ENCODE measurements at places on chromosomes 13 and 19.
A peak's percentile ranks its signal among the peaks of the same experiment; 100 is the strongest.

DNA sequence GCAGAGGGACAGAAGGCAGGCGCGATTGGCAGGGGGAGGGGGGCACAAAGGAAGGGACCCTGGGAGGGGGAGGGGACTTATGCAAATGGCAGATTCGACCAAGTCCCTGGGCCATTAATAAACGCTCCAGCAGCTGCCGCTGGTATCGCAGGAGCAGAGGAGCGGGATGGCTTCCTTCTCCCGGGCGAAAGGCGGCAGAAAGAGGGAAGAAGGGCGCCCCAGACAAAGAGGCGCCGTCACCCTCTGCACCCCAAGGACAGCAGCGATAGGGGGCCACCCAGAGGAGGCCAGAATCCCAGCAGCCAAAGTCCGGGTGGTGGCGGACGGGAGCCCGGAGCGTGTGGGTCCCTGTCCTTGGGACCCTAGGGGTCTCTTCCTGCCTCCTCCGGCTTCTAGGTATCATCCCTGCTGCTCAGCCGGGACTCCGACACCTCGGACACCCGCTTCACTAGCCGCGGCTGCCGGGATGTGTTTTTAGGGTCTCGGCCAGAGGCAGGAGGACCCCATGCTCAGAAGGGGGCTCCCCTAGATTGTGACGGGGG lies 1.9 kb downstream of the PTPRS start:
- no peak for DNase-seq

- DNase-seq, result no peak
These were observed 15.6 kb upstream of the CCNE1 start for GRCh38 chr19:29796173-29796573.

DNA sequence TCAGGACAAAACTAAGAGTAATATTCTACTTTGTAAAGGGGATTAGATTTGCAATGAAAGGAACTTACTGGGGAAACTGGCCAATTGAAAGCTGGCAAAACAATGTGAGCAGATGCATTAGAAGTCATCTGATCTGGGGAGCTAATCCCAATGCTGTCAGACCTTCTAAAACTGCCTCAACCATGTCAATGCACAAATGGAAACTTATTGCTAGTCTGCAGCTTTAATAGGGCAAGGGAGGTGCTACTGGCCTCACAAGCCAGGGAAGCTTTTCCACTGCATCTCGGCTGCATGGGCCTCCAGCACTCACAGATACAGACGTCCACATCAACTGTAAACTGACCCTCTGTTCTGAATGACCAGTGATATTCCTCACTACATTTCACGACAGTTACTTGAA lies 154.2 kb downstream of the LHFPL6 start:
- no peak for DNase-seq

GRCh38 chr19:41339936-41340335 lies 13.8 kb downstream of the TGFB1 start:
- no peak for DNase-seq

DNA sequence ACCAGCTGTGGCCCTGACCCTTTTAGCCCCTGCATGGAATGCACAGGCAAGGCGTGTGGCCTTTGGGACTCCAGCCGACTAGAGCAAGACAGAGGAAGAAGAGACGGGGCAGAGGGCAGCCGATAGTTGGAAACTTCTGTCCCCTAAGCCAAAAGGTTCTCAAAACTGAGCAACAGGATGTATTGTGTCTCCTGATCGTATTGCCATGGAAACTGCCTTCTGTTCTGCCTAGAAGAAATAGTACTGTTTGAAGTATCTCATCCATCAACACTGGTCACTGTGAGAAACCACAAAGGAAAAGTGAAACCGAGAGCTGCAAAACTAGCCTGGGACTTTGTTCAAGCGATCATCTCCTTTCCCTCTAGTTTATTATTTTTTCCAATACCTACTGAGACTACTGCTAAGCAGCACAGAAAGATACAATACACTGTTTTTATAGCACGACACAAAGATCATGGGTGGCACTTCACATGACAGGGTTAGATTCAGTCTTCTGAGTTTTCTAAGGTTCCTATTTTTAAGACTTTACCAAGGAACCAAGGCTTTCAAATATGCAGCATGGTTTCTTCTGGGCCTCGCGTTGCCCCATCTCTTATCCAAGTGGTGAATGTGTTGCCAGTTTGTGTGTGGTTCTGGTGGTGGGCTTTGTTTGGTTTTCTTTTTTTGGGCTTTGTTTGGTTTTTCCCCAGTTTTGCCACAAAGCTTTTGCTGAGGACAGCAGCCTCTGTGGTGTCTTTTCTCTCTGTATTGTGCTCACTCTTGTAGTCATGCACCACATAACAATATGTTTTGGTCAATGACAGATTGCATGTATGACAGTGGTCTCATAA lies 49.3 kb upstream of the GPR183 start:
- DNase-seq, result peak; percentile 94

DNA sequence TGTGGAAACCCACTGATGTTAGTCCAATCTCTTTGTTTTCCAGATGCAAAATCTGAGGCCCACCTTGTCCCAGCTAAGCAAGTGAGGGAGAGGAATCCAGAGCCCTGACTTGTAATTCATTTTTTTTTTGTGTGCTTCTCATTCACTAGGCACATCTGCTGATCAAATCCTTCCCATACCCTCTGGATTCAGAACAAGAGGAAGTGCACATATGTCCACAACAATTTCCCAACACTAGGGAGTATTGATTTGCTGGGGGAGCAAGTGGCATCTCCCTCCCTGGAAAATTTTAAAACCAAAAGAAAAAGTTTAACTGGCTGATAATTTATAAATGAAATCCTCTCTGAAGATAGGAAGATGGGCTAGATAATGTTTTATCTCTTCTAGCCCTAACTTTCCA lies 94.6 kb upstream of the RFC3 start:
- peak; percentile 41 for DNase-seq

DNA sequence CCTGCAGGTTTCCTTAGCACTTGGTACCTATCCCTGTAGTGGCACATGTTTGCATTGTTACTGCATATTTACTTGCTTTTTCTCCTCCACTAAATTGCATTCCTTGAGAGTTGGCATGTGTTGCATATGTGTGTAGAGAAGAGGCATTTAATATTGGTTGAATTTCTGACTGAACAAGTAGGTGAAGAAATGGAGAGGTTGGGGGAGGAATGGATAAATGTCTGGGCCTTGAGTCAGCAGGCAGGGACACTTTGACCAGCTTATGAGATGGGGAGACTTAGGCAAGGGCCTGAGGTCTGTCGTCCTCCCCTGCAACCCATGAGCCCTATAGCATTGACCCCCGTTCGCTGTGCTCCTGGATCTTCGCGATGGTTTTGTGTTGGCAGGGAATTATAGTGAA lies 2.0 kb upstream of the GPR18 start:
- no peak for DNase-seq

DNA sequence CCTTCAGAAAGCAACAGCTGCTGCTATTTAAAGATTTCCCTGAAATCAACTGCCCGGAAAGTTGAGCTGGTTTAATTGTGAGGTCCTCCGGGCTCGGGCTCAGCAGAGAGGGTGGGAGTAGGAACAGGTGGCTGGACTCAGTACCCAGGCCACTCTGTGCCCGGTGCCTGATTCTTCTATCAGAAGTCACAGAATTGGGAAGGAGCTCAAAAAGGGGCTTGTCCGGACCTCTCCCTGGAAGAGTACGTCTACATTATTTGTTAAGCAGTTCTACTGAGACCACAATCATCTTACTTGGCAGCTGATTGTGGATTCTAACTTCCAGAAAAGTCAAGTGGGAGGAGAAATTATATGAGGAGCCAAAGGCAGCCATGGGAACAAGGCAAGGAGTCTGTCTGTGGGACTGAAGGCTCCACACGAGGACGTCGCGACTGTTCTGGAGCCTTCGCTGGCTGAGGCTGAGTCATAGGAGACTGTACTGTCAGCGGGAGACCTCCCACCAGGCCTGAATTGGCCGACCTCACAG lies 91.7 kb upstream of the ANKRD10 start:
- DNase-seq, result no peak

DNA sequence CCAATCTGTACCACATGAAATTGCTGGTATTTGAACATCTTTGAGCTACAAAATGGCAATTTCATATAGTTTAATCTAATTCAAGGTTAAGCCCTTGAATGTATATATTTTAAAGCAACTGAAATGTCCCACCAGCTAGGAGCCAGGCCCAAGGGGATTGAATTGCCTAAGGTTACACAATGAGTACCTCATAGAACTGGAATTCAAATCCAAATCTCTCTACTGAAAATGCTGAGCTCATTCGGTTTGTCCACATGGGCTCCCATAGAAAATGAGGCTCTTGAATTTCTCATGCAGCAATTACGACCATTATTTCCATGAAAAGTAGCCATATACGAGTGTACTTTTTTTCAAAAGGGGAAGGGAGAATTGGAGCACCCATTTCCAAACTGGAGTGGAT lies 31.5 kb upstream of the FNDC3A start:
- DNase-seq, result no peak

- DNase-seq, result peak; percentile 27
These were observed 254.3 kb upstream of the SLITRK1 start for GRCh38 chr13:84136582-84136981.

- DNase-seq, result no peak
These were observed 10.3 kb upstream of the GARRE1 start for GRCh38 chr19:34243876-34244578.

- DNase-seq, result no peak
These were observed 21.1 kb downstream of the LATS2 start for GRCh38 chr13:21040120-21040826.

DNA sequence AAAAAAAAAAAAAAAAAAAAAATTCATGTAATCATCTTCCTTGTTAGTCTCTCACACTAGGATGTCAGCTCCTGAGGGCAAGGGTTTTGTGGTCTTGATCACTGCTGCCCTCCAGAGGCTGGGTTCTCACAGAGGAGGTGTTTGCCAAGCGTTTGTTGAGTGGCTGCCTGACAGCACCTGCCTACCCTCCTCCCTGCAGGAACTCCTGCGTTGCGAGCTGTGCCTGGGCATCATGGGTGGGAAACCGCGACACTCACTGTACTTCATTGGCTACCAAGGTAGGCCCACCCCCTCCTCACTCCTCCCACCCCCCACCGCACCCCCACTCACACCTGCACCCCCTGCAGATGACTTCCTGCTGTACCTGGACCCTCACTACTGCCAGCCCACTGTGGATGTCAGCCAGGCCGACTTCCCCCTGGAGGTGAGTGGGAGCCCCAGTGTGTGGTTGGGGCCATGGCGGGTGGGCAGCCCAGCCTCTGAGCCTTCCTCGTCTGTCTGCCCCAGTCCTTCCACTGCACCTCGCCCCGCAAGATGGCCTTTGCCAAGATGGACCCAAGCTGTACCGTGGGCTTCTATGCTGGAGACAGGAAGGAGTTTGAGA lies 8.1 kb downstream of the ATG4D start:
- DNase-seq, result peak; percentile 94

DNA sequence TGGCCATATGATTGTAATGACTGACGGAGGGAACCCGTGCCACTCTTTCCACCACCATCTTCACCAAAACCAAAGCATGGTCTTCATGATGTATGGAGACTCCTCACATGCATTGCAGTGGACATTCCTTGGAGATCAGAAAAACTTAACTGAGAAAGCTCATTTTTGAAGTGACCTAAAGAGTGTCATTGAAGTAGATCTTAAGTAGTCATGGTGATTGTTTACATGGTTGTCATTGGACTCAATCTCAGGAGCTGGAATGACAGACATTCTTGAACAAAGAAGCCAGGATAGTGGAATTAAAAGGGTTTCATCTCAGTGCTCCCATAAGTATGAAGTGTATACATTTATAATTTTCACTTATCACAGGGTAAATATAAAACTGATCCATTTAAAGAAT lies 236.7 kb upstream of the IPO5 start:
- DNase-seq, result no peak

GRCh38 chr19:7460562-7460966 lies 28.3 kb downstream of the PEX11G start:
- no peak for DNase-seq

DNA sequence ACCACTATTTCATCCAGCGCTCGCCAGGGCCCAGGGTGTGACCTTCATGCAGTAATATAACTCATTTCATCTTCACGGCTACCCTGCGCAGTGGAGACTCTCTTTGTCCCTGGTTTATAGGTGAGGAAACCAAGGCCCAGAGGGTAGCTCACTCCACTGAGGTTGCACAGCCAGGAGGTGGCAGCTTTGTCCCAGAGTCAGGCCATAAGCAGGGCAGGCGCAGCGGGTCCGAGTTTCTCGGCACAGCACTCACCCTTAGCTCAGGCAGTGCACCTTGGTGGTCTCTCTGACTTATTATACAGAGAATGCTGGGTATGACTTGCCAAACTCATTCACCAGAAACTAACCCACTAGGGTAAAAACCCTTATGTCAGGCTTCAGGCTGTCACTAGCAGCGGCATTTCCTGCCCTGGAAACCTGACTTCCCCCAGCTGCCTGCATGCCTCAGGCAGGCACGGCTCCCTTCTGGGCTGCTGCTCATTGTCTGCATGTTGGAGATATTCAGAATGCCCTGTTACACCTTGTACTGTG lies 24.5 kb downstream of the PPP5C start:
- DNase-seq, result no peak

GRCh38 chr13:44303681-44304432 lies 69.8 kb upstream of the SERP2 start:
- no peak for DNase-seq

- no peak for DNase-seq
These were observed 384.5 kb downstream of the IRS2 start for GRCh38 chr13:109401891-109402290.

GRCh38 chr19:29680447-29680846 lies 15.2 kb downstream of the PLEKHF1 start:
- DNase-seq, result no peak

- peak; percentile 22 for DNase-seq
These were observed 112.6 kb downstream of the LIG4 start for GRCh38 chr13:108102771-108103170.

GRCh38 chr19:51119611-51120010 lies 5.1 kb upstream of the SIGLEC9 start:
- no peak for DNase-seq

DNA sequence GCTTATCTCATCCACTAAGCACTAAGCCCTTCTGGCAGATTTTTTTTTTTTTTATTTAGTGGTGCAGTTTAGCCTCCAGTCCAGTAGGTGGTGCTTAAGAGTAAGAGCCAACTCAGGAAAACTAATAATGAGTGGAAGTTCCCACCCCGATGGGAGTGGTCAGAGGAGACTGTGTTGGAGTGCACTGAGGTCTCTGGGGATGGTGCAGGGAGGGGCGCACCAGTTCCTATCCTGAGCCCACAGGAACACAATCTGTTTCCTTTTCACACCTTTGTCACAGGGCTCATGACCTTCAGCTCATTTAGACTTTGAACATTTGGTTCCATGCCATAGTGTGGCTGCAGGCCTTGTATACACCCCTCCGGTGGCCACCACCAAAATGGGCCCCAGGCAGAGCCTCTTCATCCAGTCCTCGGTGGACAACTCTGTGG lies 367.4 kb downstream of the SPRY2 start:
- peak; percentile 88 for DNase-seq

GRCh38 chr13:30373727-30374126 lies 48.6 kb upstream of the UBE2L5 start:
- DNase-seq, result peak; percentile 25

Measured in OCI-M1 (cell line).